ENCODE measurements at places on chromosomes 5 and 9.

DNA sequence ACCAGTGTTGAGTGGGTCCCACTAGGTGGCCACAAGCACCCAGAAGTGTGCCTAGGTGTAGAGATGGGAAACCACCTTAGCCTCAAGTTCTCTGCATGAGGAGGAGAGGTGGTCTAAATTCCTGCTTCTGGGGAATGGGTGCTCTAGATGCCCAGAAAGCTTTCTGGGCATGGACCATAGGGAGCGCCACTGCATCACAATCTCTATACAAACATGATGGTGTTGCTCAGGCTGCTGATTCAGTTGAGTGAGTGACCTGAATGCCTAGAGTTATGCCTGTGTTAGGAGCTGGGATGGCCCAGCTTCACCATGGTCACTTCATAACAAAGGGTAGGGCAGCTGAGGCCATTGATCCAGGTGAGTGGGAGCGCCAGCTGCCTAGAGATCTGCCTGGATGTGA, 667.9 kb upstream of the ARRDC3 start:
- DNase-seq: no peak

GRCh38 chr9:136327304-136327974, at the start of gene GPSM1:
GPSM1 (plus strand) TSS chr9:136327539; CDS start chr9:136327696, 157 bp downstream.
- peak; percentile 4 for DNase-seq

GRCh38 chr9:130308081-130308571, 42.6 kb downstream of the HMCN2 start:
- no peak for DNase-seq

- no peak for DNase-seq
Measured at GRCh38 chr5:150234576-150235499, 45.0 kb downstream of the SLC6A7 start.

- no peak for DNase-seq
Measured at GRCh38 chr9:9177081-9177480, 1377.5 kb upstream of the DMAC1 start.

- DNase-seq: peak; percentile 85
Measured at GRCh38 chr5:59296317-59297264, 596.9 kb downstream of the PDE4D start.

GRCh38 chr5:148776780-148777179, 49.6 kb upstream of the ADRB2 start:
- DNase-seq: peak; percentile 42

DNA sequence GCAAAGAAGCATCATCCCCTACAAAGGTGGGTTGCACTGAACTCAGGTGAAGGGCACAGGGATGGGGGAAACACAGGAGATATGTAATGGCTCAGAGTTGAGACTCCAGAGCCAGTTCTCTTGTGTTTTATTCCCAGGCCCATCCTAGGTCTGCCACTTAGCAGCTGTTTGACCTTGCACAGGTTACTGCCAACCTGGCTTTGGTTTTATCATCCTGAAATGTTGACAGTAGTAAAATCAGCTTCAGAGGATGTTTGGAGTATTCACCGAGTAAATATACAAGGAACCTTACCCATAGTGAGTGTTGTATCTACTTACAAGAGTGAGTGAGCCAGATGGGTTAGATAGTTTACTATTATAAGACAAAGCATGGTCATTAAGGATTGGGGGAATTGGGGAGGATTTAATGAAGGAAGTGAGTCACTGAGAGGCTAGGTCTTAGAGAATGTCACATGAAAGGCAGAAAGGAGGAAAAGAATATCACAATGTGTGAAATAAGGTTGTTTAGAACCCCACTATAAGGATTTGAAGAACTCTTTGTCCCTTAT, 141.3 kb downstream of the MAN2A1 start:
- no peak for DNase-seq

- DNase-seq: no peak
Measured at GRCh38 chr9:37341704-37342103, 80.8 kb upstream of the GRHPR start.

DNA sequence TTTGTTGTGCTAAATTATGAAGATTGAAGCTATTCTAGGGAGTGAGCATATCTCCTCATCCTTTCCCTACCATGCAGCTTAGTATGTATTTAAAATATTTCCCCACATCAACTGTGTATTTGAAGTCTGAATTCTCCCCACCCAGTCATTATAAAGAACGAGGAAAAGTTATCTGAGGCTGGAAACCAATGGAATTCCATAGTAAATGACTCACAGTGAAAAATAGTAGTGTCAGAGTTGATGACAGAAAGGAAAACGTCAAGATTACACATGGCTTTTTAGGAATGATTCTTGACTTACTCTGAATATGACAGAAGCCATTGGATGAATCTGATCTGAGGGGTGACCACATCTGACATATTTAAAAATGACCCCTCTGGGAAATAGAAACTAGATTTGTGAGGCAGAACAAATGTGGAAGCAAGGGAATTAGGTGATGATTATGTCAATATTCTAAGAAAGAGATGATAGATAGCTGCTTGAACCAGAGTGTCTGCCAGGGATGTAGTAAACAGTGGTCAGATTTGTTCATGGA, 1768.9 kb upstream of the CDH9 start:
- peak; percentile 12 for DNase-seq

DNA sequence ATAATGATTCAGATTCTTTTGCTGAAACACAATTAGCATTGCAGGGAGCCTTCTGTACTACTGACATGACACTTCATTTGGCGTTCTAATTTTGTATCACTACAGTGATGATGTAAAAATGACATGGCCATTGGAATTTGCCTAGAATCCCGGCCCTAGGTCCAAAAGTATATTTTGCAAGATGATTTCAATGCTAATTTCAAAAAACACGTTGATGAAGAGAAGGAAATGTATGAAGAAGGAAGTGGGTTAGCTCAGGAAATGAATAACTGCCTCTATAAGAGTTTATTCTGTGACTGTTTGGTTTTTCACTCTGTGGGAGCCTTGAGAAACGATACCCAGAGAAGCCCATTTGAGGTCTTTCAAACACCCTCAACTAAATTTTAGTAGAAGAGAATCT, 59.3 kb downstream of the OSTF1 start:
- no peak for DNase-seq

GRCh38 chr9:125393426-125393825, 131.8 kb downstream of the GAPVD1 start:
- no peak for DNase-seq

GRCh38 chr5:146410272-146410671, 36.9 kb upstream of the TCERG1 start:
- DNase-seq: no peak

- no peak for DNase-seq
Measured at GRCh38 chr5:143685246-143685815, 126.6 kb upstream of the HMHB1 start.
